ENCODE measurements at places on chromosomes 1 and 21.

- DNase-seq: no peak
These were observed 51.1 kb downstream of the SUSD4 start for GRCh38 chr1:223312705-223313414.

- DNase-seq: no peak
These were observed 180.7 kb downstream of the ZC3H11B start for GRCh38 chr1:219432191-219432606.

DNA sequence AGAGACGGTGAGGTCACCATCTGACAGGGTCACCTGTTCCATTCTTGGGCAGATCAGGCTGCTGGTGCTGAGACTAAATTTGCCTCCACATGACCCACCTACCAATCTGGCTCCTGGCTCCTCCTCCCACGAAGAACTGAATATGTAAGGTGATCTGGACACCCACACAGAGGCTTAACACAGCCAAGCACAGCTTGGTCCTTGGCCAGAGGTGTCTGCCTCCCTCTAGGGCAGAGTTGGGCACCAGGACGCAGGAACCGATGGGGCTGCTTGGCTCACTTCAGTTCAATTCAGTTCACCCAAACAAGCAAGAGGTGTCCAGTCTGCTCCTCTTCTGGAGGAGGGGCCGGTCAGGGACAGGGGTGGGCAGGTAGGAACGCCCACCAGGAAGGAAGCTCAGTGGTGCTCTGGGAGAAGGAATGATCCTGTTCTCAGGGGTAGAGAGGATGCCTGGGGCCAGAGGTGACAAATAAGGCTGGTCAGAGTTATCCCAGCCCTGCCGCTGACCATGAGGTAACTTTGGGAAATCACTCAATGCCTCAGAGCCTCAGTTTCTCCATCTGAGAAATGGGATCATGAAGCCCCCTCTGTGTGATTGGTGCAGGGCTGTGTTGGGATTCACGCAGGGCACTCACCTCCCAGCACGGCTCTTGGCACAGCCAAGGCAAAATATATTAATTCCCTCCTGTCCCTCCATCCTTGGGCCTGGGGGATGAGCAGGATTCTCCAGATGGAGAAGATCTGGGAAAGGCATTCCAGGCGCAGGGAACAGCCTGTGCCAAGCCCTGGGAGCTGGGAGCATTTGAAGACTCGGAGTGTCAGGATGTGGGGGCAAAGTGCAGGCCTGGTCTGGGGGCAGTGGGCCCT lies 284.5 kb downstream of the PTPRU start:
- no peak for DNase-seq

DNA sequence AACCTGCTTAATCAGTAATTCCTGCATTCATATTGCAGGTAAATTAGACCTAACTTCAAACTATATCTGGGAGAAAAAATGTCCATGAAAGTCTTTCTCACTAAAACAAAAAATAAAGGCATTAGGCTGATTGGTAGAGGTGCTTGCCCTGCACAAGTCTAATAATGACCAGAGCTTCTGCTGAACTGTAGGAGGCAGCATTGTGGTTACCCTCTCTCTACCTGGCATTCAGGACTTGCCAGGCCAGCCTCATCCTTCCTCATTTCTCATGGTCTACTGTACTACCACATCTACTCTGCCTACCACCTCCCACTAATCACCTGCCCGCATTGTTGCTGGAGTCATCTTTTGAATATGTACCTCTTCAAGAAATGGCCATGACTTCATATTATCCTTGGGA lies 60.8 kb upstream of the KRTAP11-1 start:
- DNase-seq: no peak
